ENCODE measurements at places on chromosomes 2 and 18. TPM values are rescaled to one million over a fixed set of nuclear protein-coding genes. Genes with fewer than 3 reads are reported as not detected.

The TGFA gene
- 52.2 TPM for total RNA-seq

The EFEMP1 gene
- total RNA-seq = 12,559 TPM

The RNF125 gene
- total RNA-seq = 4.8 TPM

The SH3BP4 gene
- total RNA-seq = 24.6 TPM

The UGT1A6 gene
- not detected for total RNA-seq

The SEMA4F gene
- 7.0 TPM for total RNA-seq

The MRPS9 gene
- total RNA-seq = 23.8 TPM

The COLEC12 gene
- total RNA-seq = 61.7 TPM

The CCDC141 gene
- 0.57 TPM for total RNA-seq

The IL1A gene
- 0.32 TPM for total RNA-seq

The FAM237A gene
- total RNA-seq = not detected

The BMP10 gene
- not detected for total RNA-seq

The VAMP5 gene
- 129 TPM for total RNA-seq

The RGPD4 gene
- total RNA-seq = not detected

The LRRTM1 gene
- total RNA-seq = not detected
